ENCODE measurements at places on chromosomes 4 and X.
A peak's percentile ranks its signal among the peaks of the same experiment; 100 is the strongest.

DNA sequence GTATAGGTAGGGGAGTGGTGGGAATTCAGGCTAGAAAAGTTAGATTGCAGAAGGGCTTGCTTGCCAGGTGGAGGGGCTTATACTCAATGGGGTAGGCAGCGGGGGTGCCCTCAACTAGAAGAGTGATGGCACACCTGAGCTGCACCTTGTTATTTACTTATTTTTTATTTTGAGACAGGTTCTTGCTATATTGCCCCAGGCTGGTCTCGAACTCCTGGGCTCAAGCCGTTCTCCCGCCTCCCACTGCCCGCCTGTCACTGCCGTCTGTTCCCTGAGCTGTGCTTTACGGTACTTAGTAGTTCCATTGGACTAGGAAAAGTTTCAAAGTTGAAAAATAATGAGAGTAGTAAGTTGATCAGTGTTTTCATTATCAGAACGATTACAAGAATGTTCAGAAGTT lies 2.0 kb downstream of the ZFX start:
- no peak for DNase-seq

GRCh38 chr4:174217273-174218126 lies 66.0 kb downstream of the FBXO8 start:
- DNase-seq = peak; percentile 35

DNA sequence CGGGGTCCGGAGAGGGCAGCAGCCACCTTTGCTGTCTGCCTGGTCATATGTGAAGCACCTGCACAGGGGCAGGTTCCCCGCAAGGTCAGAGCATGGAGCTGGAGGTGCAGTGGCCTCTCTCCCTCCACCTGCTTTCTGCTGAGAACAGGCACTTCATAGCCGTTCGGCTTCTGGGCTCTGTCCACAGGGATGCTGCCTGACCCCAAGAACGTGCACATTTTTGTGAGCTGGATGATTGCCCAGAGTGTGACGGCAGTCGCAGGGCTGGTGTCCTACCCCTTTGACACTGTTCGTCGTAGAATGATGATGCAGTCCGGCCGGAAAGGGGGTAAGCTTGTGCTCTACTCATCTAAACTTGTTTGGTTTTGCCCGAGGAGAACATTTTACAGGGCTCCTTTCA lies 2.5 kb downstream of the SLC25A4 start:
- DNase-seq = peak; percentile 78

DNA sequence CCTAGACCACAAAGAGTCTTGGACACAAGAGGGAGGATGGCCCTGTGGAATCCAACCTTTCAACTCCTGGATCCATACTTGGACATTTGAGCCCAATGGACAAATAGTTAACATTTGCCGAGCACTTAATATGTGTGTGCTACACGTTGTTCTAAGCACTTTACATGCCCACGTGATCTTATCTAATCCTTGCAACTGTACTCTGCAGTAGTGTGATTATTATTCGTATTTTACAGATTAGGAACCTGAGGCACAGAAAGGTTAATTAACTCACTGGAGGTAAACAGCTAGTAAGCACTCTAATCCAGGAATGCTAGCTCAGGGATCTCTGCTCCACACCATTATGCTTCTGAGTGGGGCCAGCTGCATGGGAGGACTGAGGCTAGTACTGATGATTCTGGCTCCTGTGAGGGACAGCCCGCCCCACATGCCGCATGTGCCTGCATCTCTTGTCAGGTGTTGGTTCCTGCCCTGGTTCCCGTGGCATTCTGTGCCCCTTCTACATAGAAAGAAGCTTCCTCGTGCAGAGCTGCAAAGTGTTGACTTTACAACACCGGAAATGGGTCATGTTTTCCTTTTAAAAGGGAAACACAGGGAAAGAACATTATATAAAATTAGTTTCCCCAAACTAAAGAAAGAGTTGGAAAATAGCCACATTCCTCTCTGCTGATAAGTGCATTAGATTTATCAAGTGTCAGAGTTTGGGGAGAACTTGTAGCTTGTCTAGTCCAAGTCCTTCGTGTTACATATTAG lies 34.8 kb downstream of the PLAC1 start:
- DNase-seq = no peak

- DNase-seq = no peak
Observed at GRCh38 chr4:21203416-21203815, 503.2 kb downstream of the PACRGL start.

GRCh38 chr4:12016729-12017128 lies 588.0 kb upstream of the HS3ST1 start:
- DNase-seq = no peak

GRCh38 chrX:130125091-130125874 lies 15.0 kb upstream of the ELF4 start:
- DNase-seq = no peak

- DNase-seq = no peak
Observed at GRCh38 chr4:109590905-109591304, 30.9 kb downstream of the MCUB start.

- no peak for DNase-seq
Observed at GRCh38 chrX:65783746-65784145, 116.3 kb downstream of the MSN start.

DNA sequence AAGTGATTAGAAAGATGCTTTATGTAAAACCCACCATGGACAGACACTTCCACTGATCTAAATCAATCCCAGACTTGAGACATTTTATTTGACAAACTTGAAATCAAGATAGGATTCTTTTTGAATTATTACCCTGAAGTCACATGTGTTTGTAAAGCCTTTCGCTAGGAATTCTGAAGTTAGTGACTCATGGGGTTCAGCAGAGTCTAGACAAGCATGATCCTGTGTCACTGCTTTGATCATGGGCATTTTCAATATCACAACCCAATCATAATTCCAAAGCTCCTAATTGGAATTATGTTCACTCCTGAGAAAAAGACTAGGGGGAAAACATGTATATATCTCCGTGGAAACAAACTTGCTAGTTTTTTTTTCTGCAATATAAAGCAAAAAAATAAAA lies 67.5 kb upstream of the BMP3 start:
- DNase-seq = no peak

GRCh38 chr4:140837736-140838135 lies 81.6 kb upstream of the TBC1D9 start:
- no peak for DNase-seq

DNA sequence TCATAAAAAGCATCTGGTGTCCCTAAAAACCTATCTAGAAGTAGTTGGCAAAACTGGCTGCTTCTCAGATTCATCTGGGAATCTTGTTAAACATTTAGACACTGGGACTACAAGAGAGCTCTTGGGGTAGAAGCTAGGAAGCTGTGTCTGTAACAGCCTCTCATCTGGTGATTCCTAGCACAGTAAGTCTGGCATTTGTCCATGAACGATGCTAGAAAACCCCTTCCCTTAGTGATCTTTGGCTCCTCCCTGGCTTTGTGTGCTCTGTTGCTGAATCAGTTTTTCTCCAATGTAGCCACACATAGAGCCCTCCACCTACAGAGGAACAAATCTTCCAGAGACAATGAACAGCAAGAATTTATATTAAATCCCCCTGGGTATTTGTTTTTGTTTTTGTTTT lies 951.7 kb upstream of the LCORL start:
- no peak for DNase-seq

- no peak for DNase-seq
Observed at GRCh38 chr4:95183656-95184408, 364.9 kb downstream of the UNC5C start.

DNA sequence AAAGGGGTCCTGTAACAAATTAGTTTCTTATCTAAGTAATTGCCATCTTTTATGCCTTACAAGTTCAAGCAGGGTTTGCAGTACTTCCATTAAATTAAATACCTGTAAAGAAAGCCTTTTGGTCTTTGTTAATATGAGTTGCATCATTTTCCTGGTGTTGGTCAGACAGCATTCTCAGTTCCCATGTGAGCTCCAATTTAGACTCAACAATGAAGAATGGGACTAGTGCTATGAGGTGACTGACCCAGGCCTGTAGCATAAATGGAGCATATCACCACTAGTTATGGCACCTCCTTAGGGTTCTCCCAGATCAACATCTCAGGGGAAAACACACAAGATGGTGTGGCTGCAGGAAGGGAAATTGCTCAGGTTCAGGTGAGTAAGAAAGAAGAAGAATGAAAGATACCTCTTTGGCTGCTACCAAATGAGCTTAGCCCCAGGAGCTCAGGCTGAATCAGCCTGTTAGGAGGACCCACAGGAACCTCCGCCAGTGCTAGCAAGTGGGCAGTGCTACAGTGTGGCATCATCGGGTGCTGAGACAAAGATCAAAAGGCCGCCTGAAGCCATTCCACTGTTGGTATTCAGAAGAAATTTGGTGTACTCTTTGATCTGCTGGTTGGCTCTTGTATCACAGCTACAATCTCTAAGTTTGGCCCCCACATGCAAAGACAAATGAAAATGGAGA lies 1.8 kb downstream of the TTC29 start:
- no peak for DNase-seq

DNA sequence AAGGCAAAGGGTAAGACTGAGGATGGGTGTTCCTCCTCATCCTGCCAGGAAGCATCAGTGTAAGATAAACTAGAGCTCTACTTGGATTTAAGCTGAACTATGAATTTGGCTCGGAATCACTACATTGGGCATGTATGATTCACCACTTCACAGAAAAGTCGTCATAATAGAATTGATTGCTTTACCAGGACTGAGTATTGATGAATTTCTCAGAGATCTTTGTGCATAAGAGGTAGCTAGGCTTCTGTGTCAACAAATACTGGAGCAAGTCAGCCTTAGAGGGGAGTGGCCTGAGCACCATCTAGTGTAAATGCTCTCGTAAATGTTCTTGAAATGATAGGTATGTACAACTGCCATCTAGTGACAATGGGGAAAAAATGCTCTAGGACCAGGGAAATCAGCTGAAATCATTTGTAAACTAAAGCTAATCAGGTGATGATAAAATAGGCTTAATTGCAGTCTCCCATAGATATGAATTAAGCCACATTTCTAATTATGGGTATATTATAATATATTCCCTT lies 309.5 kb upstream of the FMR1 start:
- no peak for DNase-seq

GRCh38 chr4:163991298-163991865 lies 496.9 kb downstream of the TMA16 start:
- no peak for DNase-seq

DNA sequence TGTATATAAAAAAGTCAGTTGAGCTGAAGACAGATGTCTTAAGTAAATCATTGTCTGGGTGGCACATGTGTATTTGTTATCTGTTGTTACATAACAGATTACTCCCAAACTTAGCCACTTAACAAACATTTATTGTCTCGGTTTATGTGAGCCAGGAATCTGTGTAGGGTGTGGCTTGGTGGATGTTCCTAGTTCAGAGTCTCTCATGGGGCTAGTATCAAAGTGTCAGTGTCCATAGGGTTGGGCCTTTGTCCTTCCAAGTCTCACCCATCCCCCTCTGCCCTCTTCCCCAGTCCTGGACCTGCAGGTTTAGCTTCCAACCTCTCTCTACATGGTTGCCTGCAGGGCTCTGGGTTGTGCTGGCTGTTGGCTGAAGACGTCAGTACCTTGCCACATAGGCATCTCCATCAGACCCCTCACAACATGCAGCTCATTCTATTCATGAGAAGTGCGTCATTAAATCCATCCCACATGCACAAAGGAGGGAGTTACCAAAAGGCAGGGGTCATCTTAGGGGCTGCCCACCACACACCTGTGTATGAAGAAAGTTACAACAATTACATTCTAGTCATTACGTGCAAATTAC lies 127.5 kb downstream of the HS3ST1 start:
- DNase-seq = no peak

- peak; percentile 12 for DNase-seq
Observed at GRCh38 chrX:155148724-155149537, 67.3 kb upstream of the VBP1 start.

GRCh38 chr4:22574880-22575279 lies 59.0 kb upstream of the ADGRA3 start:
- DNase-seq = no peak

GRCh38 chr4:74486905-74487304 lies 42.0 kb downstream of the AREG start:
- no peak for DNase-seq

DNA sequence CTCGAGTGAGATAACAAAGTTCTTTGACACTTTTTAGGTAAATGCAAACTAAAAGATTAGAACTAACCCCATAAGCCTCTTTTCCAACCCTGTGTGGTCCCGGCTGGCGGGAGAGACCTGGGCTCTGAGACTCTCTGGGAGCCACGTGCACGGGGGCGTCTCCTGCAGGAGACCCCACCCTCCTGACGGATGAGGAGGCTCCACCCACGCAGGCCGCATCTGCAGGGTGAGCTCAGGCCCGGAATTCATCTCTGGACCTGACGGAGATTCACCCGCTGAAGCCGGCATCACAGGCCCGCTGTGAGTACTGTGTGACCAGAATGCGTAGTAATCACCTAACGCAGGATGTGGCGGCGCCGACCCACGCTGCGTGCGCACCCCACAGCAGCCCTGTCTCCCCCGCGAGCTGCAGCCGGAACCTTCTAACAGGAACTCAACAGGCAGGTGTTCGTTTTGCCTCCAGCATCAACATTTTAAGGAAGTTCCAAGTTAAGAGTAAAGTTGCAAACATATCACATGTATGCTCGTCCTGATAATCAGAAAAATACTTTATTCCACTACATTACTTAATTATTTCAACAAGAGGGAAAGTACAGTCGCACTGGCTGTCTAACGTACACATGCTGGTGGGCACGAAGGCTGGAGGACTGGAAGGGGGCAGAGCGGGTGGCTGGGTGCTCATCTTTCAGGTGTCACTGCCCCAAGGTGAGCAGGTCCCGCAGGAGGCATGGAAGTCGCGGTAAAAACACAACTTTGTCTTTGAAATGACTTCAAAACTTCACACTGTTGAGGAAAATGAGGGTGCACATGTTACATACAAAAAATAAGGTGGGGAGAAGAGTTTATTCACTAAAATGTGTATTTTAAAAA lies 44.5 kb downstream of the FGFRL1 start:
- DNase-seq = peak; percentile 65
